Hematopoietic multipotent progenitor cell treated with erythropoietin and hydrocortisone succinate and interleukin-3 and kit ligand, for 8 days (in vitro differentiated cells): ENCODE measurements at places on chromosomes 16 and 17.

DNA sequence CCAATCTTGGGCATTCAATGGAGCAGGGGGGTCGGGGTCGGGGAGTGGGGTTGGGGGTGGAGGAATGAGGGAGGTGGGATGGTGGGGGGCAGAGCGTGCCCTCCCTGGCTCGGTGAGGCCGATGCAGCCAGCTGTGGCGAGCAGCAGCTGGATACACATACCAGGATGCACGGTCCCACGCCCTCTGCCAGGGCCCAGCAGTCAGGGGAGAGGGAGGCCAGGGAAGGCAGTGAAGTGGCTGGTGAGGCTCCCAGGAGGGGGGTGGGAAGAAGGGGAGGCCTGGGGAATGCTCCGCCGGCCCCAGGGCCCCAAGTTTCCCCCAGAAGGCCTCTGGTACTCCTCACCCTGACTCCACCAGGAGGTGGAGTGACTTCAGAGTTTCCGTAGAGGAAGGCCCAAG lies 77.6 kb upstream of the LHX1 start:
- DNase-seq, result no peak

GRCh38 chr16:81680444-81681275 lies 98.4 kb upstream of the PLCG2 start:
- peak; percentile 30 for DNase-seq

DNA sequence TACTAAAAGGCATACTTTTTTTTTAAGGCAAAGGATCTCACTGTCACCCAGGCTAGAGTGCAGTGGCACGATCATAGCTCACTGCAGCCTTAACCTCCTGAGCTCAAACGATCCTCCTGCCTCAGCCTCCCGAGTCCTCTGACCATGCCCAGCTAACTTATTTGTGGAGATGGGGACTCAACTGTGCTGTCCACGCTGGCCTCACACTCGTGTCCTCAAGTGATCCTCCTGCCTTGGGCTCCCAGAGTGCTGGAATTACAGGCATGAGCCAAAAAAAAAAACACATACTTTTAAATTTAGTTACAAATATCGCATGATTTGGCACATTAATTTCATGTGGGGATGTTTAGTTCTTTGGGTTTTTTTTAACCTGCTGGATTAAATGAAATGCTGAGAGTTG lies 207.7 kb upstream of the CHMP6 start:
- no peak for DNase-seq

GRCh38 chr17:12510535-12510934 lies 155.2 kb upstream of the MYOCD start:
- no peak for DNase-seq

GRCh38 chr17:64217249-64217691 lies 45.8 kb downstream of the TEX2 start:
- DNase-seq, result no peak

- no peak for DNase-seq
Observed at GRCh38 chr16:49330562-49331201, 42.9 kb upstream of the C16orf78 start.

GRCh38 chr16:55036371-55036821 lies 105.7 kb downstream of the IRX5 start:
- no peak for DNase-seq

DNA sequence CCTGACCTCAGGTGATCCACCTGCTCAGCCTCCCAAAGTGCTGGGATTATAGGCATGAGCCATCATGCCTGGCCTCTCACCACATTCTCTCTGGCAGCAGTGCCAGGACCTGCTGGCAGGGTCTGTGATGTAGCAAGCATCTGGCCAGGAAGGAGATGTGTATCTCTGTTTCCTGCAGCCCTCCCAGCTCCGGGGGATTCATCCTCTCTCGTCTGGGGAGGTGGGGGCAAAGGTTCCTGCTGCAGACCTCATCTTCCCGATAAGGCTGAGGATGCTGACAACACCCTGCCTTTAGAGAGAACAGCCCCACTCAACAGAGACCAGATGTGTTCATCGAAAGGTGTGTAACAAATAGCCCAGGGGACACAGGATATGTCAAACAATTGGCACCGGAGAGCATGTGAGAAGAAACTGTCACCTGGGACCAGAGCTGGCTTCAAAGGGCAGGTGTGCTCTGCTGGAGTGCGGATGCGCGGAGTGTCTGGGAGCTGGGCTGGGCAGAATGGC lies 54.8 kb upstream of the SEC14L1 start:
- no peak for DNase-seq

- DNase-seq, result no peak
Observed at GRCh38 chr16:53061256-53061655, 6.5 kb downstream of the CHD9 start.
